A549 treated with GW870086 at 1 μM for 4 hours (cell line): ENCODE measurements at places on chromosomes 7 and 10. TPM values are rescaled to one million over a fixed set of nuclear protein-coding genes. Genes with fewer than 3 reads are reported as not detected.

Gene GPER1
- 0.72 to 1.2 TPM (median 0.79 TPM) in 5 replicates for total RNA-seq

Gene FAM237B
- not detected in 5 replicates for total RNA-seq

Gene TUBAL3
- 0.19 to 0.50 TPM (median 0.27 TPM) in 5 replicates for total RNA-seq

Gene NPFFR1
- total RNA-seq, result 0.05 TPM in 1 of 5 replicates, not detected in the others

Gene DKK1
- total RNA-seq, result 403 to 445 TPM (median 426 TPM) in 5 replicates

Gene LIPA
- 38.2 to 53.6 TPM (median 50.6 TPM) in 5 replicates for total RNA-seq

Gene PRPS1L1
- not detected in 5 replicates for total RNA-seq

Gene SLC13A1
- total RNA-seq, result not detected in 5 replicates

Gene IFIT1B
- not detected in 5 replicates for total RNA-seq

Gene NODAL
- not detected in 5 replicates for total RNA-seq

Gene C10orf67
- total RNA-seq, result 0.05 to 0.17 TPM (median 0.08 TPM) in 3 of 5 replicates, not detected in the others

Gene TMEM225B
- total RNA-seq, result 0.91 to 1.6 TPM (median 1.0 TPM) in 5 replicates

Gene TMEM176A
- total RNA-seq, result not detected in 5 replicates

Gene SLC29A3
- total RNA-seq, result 22.5 to 24.6 TPM (median 24.1 TPM) in 5 replicates

Gene AGR2
- total RNA-seq, result 104 to 168 TPM (median 145 TPM) in 5 replicates

Gene NANOS1
- 2.4 to 4.0 TPM (median 3.5 TPM) in 5 replicates for total RNA-seq

Gene GPR37
- total RNA-seq, result 0.34 to 0.74 TPM (median 0.64 TPM) in 5 replicates

Gene BMPER
- total RNA-seq, result 4.3 to 7.3 TPM (median 5.1 TPM) in 5 replicates

Gene POLR2J2
- 0.07 to 0.95 TPM (median 0.30 TPM) in 5 replicates for total RNA-seq

Gene MKI67
- 50.5 to 71.5 TPM (median 60.1 TPM) in 5 replicates for total RNA-seq

Gene ATP6V0E2
- 48.2 to 62.7 TPM (median 58.5 TPM) in 5 replicates for total RNA-seq

Gene RAB11FIP2
- 6.4 to 10.3 TPM (median 8.6 TPM) in 5 replicates for total RNA-seq

Gene NFE2L3
- total RNA-seq, result 7.3 to 9.0 TPM (median 8.2 TPM) in 5 replicates

Gene STRIP2
- 5.6 to 9.8 TPM (median 8.7 TPM) in 5 replicates for total RNA-seq

Gene GPC2
- total RNA-seq, result 0.32 to 1.5 TPM (median 0.84 TPM) in 5 replicates

Gene TMEM178B
- total RNA-seq, result 1.2 to 1.7 TPM (median 1.5 TPM) in 5 replicates

Gene CPA5
- total RNA-seq, result not detected in 5 replicates

Gene PCLO
- total RNA-seq, result 0.88 to 1.4 TPM (median 1.1 TPM) in 5 replicates

Gene LLCFC1
- total RNA-seq, result not detected in 5 replicates

Gene GPR26
- total RNA-seq, result not detected in 5 replicates

Gene PGAM2
- total RNA-seq, result not detected in 5 replicates

Gene FGF8
- not detected in 5 replicates for total RNA-seq

Gene DRGX
- 0.05 TPM in 1 of 5 replicates, not detected in the others for total RNA-seq

Gene EIF4EBP2
- total RNA-seq, result 11.7 to 15.2 TPM (median 14.3 TPM) in 5 replicates

Gene PNLIPRP1
- total RNA-seq, result not detected in 5 replicates

Gene TLX1
- total RNA-seq, result not detected in 5 replicates

Gene CYREN
- total RNA-seq, result 69.6 to 87.8 TPM (median 77.0 TPM) in 5 replicates

Gene SLC18A3
- total RNA-seq, result not detected in 5 replicates

Gene NCF1
- 0.12 to 0.29 TPM (median 0.14 TPM) in 4 of 5 replicates, not detected in the other for total RNA-seq

Gene CLDN3
- total RNA-seq, result 2.1 to 5.3 TPM (median 3.0 TPM) in 5 replicates

Gene KIF20B
- total RNA-seq, result 9.4 to 16.3 TPM (median 14.0 TPM) in 5 replicates

Gene NPC1L1
- 0.03 to 0.11 TPM (median 0.06 TPM) in 5 replicates for total RNA-seq

Gene SP8
- total RNA-seq, result not detected in 5 replicates

Gene AGR3
- not detected in 5 replicates for total RNA-seq

Gene PPP1R3C
- total RNA-seq, result 16.0 to 20.6 TPM (median 17.1 TPM) in 5 replicates

Gene SBDS
- total RNA-seq, result 102 to 118 TPM (median 112 TPM) in 5 replicates

Gene SFRP5
- total RNA-seq, result 1.8 to 2.5 TPM (median 2.1 TPM) in 5 replicates

Gene ANKRD1
- 14.1 to 25.2 TPM (median 21.8 TPM) in 5 replicates for total RNA-seq

Gene CPA2
- total RNA-seq, result 0.10 TPM in 1 of 5 replicates, not detected in the others

Gene CNPY1
- not detected in 5 replicates for total RNA-seq

Gene TMEM236
- 0.02 to 0.05 TPM (median 0.05 TPM) in 4 of 5 replicates, not detected in the other for total RNA-seq

Gene FFAR4
- 0.11 to 0.30 TPM (median 0.16 TPM) in 5 replicates for total RNA-seq

Gene GTF2IRD1
- total RNA-seq, result 19.4 to 25.3 TPM (median 24.3 TPM) in 5 replicates

Gene EVX1
- 0.09 to 0.27 TPM (median 0.11 TPM) in 5 replicates for total RNA-seq

Gene CTAGE8
- total RNA-seq, result not detected in 5 replicates

Gene HTR7
- 0.09 to 0.15 TPM (median 0.13 TPM) in 4 of 5 replicates, not detected in the other for total RNA-seq
